ENCODE measurements at places on chromosomes 1 and 21. TPM values are rescaled to one million over a fixed set of nuclear protein-coding genes. Genes with fewer than 3 reads are reported as not detected.

DNA sequence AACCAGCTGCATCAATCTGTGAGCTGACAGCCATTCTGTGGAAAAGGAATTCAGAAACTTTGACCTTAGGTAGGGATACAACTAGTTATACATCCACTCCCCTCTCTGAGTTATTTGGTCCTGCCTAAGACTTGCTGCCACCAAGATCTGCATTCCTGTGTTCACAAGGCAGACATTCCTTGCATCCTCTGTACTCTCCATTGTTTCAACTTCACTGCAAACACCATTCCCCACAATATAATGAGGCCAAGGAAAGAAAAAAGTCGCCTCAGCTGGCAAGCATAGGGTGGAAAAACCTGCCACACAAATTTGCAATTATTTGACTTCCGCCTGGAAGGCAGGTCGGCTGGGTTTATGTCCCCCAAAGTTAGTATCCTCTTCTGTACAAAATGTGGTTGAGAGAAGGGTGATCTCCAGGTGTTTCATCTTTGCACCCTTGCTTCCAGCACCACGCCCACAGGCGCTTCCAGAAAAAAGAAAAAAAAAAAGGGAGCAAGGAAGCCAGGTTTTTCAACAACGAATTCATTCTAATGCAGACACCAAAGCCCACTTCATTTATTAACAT, 676 bp upstream of the CTTNBP2NL start:
- DNase-seq = no peak

- no peak for DNase-seq
Observed at GRCh38 chr1:10179406-10180091, 30.8 kb upstream of the KIF1B start.

OR10J1 gene
- polyA plus RNA-seq = not detected

LMOD1 gene
- polyA plus RNA-seq = 14.5 TPM

GPR37L1 gene
- polyA plus RNA-seq = 0.04 TPM
